ENCODE measurements at places on chromosomes 4 and X.

- DNase-seq, result no peak
These were observed 34.5 kb upstream of the SCRG1 start for GRCh38 chr4:173433447-173433846.

- no peak for DNase-seq
These were observed 208.8 kb downstream of the GRIA3 start for GRCh38 chrX:123392921-123393320.

DNA sequence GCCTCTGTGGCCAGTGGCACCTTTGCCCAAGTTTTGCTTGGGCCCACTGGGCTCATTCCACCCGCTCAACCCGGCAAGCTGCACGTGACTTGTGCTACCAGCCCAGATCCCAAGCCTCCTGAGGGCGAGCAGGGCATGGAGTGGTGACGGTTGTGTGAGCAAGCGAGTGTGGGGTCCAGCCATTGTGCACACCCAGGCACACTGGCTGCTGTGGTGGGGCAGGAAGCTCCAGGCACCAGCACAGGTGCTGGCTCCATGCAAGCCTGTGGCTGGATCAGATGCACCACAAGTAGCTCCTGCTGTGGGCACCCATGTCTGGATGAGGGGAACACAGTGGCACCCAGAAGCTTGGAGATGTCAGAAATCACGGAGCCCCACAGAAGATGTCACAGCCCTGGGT is 557.0 kb upstream of the GNPDA2 start:
- no peak for DNase-seq

- DNase-seq, result no peak
These were observed 7.3 kb downstream of the REPS2 start for GRCh38 chrX:16953606-16954211.

- DNase-seq, result no peak
These were observed 20.6 kb upstream of the TEC start for GRCh38 chr4:48290146-48290772.

DNA sequence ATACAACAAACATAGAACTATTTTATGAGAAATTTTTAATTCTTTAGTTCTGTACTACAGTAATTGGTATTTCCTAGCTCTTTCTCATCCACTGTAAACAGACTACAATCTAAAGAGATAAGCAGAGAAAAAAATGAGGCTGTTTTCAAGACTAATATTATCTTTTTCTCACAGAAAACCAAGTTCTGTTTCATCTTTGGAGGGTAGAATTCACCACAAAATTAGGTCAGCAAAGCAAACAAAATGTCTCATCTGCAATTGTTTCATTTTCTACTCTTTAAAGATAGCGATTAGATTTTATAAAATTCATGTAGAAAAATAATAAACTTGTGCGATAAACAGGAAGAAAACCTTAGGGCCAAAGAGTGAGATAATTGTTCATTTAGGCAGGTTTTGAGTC is 10.8 kb downstream of the APOO start:
- no peak for DNase-seq

GRCh38 chr4:22430626-22431025 is 85.2 kb downstream of the ADGRA3 start:
- no peak for DNase-seq

- DNase-seq, result no peak
These were observed 1.2 kb downstream of the CTSO start for GRCh38 chr4:155952501-155952901.

- DNase-seq, result no peak
These were observed 176.0 kb downstream of the BMPR1B start for GRCh38 chr4:94933799-94934198.

GRCh38 chr4:174869339-174869738 is 40.3 kb upstream of the GLRA3 start:
- DNase-seq, result no peak

- DNase-seq, result no peak
These were observed 233.8 kb upstream of the UGT8 start for GRCh38 chr4:114364857-114365256.

DNA sequence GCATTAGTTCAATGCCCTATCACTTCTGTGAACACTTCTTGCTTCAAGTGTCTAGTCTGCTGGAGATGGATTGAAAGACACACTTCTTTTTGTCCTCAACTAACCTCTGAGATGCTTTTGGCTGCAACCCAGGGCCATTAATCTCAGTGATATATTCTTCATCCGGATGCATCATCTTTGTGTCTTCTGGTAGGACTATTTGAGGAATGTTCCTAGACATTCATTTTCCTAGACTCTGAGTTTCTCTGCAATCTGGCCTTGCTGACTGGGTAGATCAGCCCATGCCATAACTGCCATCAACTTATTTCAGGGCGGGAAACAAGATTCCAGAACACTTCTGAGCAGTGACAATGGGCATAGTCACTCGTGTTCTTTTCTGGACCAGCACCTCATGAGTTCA is 329.4 kb downstream of the PDGFC start:
- DNase-seq, result no peak

GRCh38 chr4:95386410-95386809 is 162.4 kb downstream of the UNC5C start:
- no peak for DNase-seq

GRCh38 chrX:65741823-65742222 is 74.4 kb downstream of the MSN start:
- no peak for DNase-seq

- no peak for DNase-seq
These were observed 180.8 kb upstream of the MAB21L2 start for GRCh38 chr4:150401083-150401687.

DNA sequence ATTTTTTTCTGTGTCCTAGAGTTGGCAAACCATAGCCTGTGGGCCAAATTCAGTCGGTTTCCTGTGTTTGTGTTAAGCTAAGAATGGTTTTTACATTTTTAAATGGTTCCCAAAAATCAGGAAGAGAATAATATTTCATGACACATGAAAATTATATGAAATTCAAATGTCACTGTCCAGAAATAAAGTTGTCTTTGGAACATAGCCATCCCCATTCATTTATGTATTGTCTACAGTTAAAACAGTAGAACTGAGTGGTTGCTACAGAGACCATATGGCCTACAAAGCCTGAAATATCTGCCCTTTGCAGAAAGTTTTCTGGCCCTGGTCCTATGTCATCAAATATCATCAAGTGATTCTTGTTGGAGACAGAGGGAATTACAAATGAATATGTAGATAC is 15.5 kb downstream of the FRMPD4 start:
- DNase-seq, result no peak

DNA sequence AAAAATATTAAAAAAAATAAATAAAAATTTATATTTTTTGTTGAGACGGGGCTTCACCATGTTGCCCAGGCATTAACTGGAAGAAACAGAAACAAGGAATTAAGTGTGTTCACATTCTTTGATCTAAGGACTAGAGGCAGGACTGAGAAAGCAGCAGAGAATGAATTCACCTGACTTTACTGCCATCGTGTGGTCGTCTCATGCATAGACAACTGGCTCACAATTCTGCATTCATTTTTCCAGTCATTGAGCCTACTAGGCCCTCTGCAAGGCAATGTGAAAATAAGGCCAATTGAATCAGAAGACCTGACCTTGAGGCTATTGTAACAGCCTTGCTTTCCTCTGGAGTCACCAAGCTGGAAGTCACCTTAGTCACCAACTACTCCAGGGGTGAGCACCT is 37.4 kb downstream of the LHFPL1 start:
- no peak for DNase-seq

GRCh38 chrX:16629909-16630308 is 20.0 kb upstream of the S100G start:
- no peak for DNase-seq

DNA sequence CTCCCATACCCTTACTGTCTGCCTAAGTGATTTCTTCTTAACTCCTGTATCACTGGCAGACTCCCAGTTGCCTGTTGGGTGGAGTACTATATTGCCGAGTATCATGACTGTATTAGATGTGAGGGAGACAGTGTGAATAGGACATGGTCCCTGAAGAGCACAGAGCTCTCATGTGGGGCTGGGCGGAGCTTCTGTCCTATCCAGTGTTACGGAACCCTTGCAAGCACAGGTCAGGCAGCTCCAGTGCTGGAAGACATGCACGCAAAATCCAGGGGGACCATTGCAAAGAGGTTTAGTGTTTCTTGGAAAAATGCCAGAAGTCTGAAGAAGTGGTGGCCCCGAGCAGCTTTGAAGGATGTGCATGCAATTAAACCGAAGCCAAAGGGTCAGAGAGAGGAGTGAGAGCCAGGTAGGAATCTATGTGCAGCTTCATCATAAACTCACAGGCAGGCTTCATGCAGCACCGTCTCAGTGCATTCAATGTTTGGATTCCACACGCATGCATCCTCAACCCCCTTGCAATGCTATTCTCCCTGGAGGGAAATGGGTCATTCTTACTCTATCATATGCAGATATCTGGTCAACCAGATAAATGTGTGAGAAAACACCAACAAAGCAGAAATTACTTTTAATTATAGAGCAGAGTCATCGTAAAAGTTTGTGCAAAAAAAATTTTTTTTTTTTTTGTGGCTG is 49.7 kb upstream of the DHRSX start:
- no peak for DNase-seq

- DNase-seq, result no peak
These were observed 41.9 kb upstream of the PDGFRA start for GRCh38 chr4:54187148-54187547.

DNA sequence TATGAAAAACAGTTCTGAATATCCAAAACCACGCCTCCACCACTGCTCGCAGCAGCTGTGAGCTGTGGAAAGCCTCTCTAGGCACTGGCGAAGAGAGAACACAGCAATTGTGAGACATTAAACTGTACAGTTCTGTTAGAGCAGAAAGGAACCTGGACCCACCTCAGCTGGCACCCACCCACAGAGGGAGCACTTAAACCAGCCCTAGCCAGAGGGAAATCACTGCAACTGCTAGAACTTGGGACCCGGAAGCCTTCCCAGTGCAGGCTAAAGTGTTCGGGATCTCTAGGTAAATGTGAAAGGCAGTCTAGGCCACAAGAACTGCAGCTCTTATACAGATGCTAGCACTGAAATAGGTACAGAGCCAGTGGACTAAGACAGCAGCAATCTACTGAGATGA is 308.8 kb downstream of the PRR32 start:
- no peak for DNase-seq

DNA sequence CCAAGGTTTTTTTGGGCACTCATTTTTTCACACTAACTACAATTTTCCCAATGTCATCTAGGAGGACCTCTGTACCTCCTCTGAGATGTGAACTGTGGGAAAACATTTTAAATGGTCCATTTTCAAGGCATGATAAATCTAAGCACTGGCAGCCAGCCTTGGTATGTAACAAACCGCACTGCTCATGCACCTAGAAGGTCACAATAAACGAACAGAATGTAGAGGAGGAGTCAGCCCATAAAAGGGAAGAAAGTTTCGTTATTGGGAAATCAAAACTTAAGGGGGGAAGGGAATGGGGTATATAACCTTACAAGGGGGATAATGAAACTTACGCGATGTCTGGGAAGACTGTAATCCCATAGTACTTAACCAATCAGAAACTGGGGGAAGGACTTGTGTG is 16.4 kb downstream of the COX18 start:
- no peak for DNase-seq

GRCh38 chr4:148618856-148619255 is 176.6 kb upstream of the NR3C2 start:
- DNase-seq, result no peak

DNA sequence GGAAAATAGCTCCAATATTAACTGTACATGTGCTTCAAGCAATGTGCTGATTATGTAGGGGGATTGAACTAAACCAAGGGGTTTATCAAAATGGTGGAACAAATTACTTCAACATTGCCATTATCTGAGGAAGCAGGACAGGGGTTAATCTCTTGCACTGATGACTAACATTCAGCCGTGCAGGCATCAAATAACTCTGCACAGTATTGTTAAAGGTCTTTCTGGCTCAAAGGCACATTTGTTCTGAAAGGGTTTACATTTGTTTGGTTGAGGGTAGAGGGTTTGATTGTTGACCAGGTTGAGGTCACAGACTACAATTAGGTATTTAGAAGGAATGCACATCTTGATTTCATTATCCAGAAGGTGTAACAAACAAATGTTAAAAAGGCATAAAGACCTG is 32.2 kb upstream of the CCSER1 start:
- no peak for DNase-seq

DNA sequence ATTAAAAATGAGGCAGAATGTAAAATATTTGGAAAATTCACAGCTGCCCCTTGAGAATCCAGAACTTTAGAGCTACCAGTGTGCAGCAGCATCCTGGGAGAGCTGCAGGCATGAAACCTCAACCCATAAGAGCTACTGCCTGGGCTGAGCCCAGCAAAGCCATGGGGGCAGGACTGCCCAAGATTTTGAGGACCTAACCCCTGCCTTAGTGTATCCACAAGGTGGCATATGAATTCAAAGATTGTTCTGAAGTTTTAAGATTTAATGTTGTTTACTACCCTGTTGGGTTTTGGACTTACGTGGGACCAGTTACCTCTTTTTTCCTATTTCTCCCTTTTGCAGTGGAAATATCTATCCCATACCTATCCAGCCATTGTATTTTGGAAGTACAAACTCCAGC is 26.4 kb downstream of the CASP6 start:
- DNase-seq, result no peak

DNA sequence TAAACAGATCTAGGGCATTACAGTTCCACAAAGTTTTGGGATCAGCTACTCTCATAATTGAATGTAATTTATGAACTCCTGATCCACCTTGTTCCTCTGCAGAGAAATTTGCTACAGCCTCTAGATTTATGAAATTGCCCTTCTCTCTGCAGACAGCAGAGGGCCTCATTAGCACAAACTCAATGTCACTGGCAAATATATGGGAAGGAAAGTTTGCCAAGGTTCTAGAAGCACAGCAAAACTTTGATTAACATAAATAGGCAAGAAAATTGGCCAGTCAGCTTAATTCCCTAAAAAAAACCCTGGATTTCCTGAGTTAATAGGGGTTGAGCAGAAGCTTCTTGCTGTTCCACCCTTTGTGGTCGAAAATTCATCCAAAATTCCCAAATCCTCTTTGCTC is 31.5 kb downstream of the PRPS1 start:
- no peak for DNase-seq

- no peak for DNase-seq
These were observed 793 bp downstream of the NALF2 start for GRCh38 chrX:69504626-69505612.

DNA sequence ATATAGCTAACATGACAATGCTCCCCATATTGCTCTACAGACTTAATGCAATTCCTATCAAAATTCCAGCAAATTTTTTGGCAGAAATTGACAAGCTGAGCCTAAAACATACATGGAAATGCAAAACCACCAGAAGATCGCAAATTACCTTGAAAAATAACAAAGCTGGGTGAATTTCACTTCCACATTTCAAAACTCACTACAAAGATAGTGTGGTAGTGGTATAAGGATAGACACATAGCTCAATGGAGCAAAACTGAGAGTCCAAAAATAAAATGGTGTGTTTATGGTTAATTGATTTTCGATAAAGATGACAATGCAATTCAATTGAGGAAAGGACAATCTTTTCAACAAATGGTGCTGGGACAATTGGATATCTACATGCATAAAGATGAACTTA is 65.8 kb downstream of the SLC9A7 start:
- no peak for DNase-seq
